ENCODE measurements at places on chromosomes 6 and 20.

DNA sequence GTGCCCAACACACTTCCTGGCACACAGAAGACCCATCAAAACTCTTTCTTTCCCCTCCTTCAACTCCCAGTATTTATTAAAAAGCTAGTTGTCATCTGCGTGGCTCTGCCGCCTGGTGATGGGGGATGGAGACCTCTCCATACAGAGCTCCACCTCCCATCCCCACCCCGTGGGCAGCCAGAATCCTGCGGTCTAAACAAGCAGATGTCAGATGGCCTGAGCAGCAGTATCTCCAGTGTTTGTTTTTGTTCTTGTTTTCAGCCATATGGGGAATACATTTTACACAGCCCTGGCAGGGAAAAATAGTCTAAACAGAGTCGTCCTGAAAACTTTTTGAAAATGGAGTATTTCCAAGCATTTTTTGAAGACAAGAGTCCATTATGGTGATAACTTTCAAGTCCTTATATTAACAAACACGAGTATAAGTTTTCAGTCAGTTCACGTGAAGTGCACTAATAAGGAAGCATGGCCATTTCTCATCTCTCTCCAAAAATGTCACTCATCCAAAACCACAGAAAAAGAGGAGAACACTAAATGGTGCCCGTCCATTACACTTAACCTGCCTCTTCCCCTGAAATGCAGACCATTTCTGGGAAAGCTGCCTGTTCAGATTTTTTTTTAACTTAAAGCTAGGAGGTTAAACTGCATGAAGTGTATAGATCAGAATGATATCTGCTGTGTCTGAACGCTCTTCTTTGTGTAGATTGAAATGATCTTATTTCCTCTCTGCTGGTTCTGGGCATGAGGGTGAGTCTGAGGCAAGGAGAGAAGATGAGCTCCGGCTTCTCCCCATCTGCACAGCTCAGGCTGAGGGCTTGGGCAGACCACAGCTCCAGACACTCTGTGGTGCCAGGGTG, 91.0 kb downstream of the TCP11 start:
- DNase-seq, result no peak

GRCh38 chr6:143264379-143264778, 186.1 kb downstream of the ADAT2 start:
- DNase-seq, result no peak

- no peak for DNase-seq
Observed at GRCh38 chr6:134047673-134048072, 4.8 kb downstream of the SLC2A12 start.

- DNase-seq, result no peak
Observed at GRCh38 chr20:44186674-44187053, 324 bp downstream of the JPH2 start.

DNA sequence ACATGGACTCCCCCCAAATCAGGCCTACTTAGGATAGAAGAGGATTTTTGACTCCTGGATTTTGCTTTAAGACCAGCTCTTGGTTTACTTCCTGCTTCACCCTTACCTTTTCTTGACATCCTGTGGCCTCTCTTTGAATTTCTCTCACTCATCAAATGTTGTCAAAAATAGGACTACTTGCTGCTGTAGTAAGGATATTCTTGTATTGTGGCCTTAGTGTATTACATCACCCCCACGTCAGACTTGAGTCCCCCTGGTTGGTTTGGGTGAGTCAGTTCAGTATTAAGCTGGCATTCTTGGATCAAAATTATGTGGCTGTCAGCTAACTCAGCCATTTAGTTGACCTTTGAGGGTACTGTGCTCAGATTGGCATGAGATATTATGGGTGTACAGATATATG, 1.1 kb downstream of the TPX2 start:
- DNase-seq, result peak; percentile 84

GRCh38 chr6:164756142-164756541, 553.3 kb downstream of the C6orf118 start:
- no peak for DNase-seq

DNA sequence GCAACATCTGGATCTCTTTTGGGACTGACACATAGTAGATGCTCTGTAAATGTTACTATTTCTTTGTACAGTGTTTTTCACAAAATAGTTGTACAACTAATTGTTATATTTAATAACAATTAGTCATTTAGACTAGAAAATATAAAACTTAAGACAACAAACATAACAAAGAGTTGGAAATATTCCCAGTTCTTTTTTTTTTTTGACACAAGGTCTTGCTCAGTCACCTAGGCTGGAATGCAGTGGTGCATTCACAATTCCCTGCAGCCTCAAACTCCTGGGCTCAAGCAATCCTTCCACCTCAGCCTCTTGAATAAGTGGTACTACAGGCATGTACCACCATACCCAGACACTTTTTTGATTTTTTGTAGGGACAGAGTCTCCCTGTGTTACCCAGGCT, 105.8 kb downstream of the UTRN start:
- no peak for DNase-seq

GRCh38 chr6:163860287-163861081, 446.0 kb downstream of the QKI start:
- no peak for DNase-seq

DNA sequence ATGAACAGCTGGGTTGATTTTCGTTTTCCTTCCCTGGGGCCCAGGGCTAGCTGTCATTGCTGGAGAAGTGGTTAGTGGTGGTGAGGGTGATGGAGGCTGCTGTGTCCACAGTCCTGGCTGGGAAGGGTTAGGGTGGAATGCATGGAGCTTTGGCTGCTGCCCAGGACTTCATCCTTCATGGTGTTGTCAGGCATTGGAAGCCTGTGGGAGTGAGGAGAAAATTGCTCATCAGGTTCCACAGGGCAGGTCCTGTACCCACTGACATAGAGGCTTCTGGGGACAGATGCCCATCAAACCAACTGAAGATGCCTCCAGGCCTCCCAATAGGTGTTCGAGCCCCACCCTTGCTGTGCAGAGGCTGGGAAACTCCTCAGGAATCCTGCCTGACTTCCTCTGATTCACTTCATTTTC, 262.4 kb upstream of the SUPT3H start:
- no peak for DNase-seq

GRCh38 chr6:5398530-5398929, 137.2 kb downstream of the FARS2 start:
- peak; percentile 40 for DNase-seq

DNA sequence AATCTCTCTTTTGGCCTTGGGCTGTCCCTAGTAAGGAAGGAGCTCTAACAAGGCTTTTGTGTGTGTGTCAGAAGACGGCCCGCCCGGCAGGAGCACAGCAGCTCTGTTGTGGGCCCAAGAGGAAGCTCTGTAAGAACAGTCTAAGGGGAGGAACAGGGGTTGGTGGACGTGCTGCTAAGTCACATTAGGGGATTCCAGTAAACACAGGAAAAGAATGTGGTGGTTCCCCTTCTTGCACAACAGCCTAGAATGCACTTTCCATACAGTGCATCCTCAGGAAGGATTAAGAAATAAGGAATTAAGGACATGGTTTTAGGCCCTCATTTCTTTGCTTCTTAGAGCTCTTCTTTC, 114.5 kb downstream of the RNF144B start:
- no peak for DNase-seq

- DNase-seq, result peak; percentile 54
Observed at GRCh38 chr6:16747232-16748024, 13.8 kb downstream of the ATXN1 start.

DNA sequence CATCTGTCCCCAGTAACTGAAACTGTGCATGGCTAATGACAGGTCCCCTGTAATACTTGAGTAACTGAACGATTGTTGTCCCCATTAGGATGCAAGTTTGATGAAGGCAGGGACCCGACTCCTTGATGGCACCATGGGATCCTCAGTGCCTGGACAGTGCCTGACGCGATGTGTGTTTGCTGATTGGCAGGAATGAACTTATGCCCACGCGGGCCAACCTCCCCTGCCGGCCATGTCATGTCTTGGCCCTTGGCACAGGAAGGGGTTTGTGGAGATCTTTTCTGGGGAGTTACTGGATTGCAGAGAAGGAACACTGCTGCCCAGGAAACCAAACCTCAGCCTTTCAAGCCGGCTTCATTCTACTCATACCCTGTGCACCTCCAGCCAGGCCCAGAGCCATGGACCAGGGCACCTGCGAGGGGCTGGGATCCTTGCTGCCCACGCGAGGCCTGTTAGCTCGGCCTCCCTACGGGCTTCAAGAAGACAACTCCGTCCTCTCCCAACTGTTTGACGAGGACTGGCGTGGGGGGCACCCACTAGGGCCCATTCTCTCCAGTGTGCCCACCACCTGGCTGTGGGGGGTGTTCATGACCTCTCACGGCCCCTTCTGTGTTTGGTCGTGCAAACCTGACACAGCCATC, 147.8 kb downstream of the ZMYND8 start:
- DNase-seq, result no peak

DNA sequence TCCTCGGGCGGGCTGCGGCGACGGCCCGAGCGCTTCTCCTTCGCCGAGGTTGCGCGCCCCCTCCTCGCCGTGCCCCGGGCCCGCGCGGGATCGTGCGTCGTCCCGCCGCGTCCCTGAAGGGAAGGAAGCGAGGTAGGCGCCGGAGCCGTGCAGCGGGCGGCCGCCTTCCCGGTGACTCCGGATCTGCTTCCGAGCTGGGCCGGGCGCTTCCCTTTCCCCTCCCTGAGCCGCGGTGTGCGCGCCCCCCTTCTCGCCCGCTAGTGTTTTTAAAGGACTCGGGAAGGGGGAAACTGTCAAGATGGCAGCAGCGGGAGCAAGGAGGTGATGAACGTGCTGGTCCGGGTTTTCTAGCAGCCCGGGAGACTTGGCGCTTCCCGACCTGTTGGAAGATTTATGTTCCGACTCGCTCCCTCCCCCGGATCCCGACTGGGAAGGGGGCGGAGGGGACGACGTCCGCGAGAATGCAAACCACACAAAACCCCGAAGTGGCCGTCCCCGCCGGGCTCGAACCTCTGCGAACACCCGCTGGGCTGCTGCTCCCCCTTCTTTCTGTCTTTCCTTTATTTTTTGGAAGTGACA, 744 bp upstream of the FOXO3 start:
- peak; percentile 38 for DNase-seq

DNA sequence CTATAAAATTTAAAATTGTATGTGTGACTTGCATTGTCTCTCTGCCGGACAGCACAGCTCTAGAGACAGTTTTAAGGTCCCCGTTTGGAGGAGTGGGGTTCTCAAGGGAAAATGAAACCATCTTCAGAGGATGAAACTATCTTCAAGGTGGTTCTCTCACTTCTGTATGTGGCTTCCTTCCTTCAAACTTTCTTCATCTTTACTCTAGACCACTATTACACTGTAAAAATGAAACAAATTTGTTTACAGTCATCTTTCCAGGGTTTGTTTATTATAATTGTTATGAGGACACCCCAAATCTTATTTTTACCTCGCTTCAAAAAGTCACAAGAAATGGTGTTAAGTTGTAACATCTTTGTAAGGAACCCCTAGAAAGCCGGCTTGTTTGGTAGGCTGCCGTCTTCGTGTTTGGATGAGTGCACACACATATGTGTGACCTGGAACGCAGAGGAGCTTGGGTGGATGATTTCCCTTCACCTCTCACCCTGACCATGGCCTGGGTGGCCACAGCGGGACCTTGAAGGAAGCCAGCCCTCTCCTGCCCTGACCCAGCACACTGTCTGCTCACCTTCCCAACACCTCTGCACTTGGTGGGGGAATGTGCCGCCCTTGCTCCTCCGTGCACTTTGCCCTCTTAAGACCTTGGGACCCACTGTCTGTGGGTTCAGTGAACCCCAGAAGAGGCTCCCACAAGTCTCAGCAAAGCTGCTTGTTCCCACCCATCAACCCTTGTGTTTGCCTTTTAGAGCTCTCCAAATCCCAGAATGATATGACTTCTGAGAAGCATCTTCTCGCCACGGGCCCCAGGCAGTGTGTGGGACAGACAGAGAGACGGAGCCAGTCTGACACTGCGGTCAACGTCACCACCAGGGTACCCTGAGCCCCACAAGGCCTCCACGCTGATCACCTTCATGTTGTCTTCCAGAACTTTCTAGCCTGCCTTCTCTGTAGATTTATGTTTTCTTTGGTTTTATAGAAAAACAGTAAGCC, 67.8 kb downstream of the SYTL3 start:
- DNase-seq, result no peak

- DNase-seq, result no peak
Observed at GRCh38 chr6:36852481-36853147, 13.4 kb upstream of the CPNE5 start.

DNA sequence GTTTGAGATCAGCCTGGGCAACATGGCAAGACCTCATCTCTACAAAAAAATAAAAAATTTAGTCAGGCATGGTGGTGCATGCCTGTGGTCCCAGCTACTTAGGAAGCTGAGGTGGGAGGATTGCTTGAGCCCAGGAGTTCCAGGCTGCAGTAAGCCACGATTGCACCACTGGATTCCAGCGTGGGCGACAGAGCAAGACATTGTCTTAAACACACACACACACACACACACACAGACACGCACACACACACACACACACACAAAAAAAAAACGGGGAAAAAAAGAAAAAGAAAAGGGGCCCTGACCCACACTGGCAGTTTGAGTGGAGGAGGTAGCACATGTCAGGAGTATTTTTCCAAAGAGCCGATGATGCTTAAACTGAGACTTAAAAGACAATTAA, 122.2 kb downstream of the AFG1L start:
- no peak for DNase-seq

DNA sequence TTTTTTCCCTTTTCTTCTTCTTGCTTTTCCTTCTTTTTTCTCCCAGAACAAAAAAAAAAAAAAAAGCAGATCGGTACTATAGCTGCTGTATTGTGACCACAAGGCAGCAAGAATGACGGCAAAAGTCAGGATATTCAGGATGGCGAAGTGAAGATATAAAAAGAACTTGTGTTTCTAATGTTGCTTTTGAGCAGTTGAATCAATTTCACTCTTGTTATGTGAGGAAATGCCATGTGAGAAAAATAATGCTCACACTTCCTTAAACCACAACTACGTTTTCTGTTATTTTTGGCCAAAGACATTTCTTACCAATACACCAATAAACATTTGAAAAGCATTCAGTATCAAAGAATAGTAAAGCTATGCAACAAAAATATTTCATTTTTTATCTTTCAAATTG, 510.5 kb downstream of the HACE1 start:
- DNase-seq, result no peak

DNA sequence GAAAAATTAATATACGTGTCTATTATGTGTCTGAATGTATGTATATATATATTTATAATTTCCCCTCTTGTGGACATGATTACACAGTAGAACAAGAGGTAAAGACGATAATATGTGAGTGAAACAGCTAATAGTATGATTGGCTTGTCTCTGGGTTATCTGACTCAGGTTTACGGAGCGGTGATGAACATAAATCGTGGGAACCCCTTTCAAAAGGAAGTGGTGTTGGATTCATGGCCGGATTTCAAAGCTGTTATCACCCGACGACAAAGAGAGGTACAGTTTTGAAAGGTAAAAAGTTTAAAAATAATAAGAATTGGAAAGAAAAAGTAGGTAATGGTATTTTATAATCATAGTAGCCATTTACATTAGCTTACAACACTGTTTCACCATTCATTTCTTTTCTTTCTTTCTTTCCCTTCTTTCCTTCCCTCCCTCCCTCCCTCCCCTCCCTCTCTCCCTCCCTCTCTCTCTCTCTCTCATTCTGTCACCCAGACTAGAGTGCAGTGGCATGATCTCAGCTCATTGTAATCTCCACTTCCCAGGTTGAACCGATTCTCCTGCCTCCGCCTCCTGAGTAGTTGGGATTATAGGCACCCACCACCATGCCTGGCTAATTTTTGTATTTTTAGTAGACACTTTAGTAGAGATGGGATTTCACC, 15.9 kb downstream of the GLYATL3 start:
- peak; percentile 34 for DNase-seq
